ENCODE measurements at places on chromosomes 2 and 18.

GRCh38 chr18:80253871-80254492 lies 6.7 kb upstream of the PARD6G start:
- no peak for DNase-seq

GRCh38 chr18:74407888-74408287 lies 49.2 kb downstream of the DIPK1C start:
- DNase-seq, result peak; percentile 14

- DNase-seq, result no peak
Observed at GRCh38 chr2:82665691-82666090, 1793.4 kb downstream of the SUCLG1 start.

- DNase-seq, result no peak
Observed at GRCh38 chr2:162490761-162491470, 147.0 kb downstream of the GCA start.

DNA sequence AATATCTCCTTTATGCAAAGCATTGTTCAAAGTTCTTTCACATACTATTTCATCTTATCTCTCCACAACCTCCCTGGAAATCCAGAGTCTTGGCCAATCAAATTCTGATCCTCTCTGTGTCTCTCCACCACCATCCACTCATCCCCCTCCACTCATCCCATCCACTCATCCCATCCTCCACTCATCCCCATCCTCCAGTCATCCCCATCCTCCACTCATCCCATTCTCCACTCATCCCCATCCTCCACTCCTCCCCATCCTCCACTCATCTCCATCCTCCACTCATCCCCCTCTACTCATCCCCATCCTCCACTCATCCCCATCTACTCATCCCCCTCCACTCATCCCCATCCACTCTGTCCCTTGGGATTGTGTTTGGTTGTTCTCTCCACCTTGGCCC lies 101.1 kb downstream of the BCL2 start:
- DNase-seq, result no peak

GRCh38 chr18:63149302-63149587 lies 170.3 kb downstream of the BCL2 start:
- DNase-seq, result no peak

DNA sequence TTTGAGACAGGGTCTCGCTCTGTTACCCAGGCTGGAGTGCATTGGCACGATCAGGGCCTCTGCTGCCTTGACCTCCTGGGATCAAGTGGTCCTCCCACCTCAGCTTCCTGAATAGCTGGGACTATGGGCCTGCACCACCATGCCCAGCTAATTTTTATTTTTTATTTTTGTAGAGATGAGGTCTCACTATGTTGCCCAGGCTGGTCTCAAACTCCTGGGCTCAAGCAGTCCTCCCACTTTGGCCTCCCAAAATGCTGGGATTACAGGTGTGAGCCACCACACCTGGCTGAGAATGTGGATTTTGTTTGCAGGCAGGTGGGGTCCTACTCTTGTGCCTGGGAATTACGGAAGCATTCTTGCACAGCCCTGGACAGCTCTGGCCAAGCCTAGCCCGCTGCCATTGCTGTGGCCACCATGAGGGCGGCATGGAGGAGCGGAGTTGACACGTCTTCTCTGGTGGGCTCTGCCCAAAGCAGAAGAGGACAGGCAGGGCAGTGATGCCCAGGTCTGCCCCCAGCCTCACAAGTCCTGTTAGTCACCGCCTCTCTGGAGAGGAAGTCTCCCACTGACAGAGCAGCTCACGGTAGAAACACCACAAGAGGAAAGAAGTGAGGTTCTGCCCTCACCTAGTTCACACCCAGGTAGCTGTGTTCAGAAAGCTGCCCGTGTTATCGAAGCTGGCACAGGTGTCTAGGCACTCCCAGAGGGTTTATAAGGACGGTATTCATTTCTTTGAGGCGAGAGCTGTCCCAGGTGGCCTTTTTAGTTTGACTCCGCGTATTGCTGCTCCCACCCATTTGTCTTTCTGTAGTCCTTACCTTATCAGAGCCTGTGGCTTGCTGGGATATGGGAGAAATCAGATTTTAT lies 46.2 kb downstream of the ARMC9 start:
- DNase-seq, result no peak

DNA sequence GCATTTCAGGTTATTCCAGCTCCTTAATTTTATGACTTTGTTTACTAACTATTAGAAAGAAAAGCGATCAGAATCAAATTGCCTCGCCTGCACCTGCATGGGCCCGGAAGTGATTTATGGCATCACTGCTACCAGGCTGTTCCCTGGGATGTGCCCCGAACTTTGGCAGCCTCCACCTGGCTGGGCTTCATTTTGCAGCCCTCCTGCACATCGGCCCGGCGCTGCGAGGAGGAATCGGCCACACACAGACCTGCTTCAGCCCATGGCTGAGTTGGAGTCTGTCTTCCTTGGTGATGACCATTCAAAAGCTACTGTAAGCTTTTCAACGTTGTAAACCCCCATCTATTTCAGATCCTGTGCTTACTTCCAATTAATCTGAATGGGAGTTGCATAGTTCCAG lies 638.0 kb downstream of the RNF144A start:
- DNase-seq, result no peak

DNA sequence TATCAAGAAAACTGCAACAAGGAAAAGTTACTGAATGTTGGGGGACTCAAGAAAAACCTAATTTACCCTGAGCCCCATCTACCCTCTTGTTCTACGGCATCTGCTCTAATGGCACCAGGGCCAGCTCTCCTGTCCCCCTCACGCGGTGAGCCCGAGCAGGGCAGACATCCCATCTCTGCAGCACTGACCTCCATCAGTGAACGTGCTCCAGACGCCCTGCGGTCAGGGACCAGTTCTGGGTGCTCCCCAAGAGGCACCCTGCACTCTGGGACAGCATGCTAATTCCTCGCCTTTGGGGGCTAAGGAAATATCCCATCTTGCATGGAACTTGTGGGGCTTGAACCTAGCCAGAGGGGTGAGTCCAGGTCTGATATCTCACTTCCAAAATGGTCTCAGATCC lies 43.0 kb downstream of the CENPO start:
- no peak for DNase-seq

- no peak for DNase-seq
Observed at GRCh38 chr2:28291811-28292440, 100.7 kb upstream of the FOSL2 start.

DNA sequence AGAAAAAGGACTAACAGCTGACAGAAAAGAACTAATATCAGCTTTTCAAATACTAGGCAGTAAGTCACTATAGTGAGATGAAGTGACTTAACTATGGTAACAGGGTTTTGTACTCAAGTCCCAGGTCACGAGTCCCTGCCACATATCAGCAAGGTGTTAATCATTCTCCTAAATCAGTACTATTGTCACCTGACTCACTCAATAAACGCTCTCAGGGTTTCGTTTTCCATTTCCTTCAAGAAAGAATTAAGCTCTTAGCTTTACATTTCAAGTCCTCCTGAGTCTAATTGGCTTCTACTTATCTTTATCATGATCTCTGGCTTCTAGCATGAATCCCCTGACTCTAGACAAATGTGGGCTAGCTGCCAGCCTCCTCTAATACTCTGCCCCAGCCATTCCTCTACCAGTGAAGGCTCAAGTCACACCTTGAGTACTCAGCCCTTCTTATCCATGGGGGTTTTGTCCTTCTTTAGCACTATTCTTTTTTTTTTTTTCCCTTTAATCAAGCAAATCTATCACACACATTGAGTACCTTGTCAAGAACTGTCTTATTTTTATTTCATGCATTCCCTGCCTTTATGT lies 20.0 kb downstream of the BUB1 start:
- DNase-seq, result no peak

DNA sequence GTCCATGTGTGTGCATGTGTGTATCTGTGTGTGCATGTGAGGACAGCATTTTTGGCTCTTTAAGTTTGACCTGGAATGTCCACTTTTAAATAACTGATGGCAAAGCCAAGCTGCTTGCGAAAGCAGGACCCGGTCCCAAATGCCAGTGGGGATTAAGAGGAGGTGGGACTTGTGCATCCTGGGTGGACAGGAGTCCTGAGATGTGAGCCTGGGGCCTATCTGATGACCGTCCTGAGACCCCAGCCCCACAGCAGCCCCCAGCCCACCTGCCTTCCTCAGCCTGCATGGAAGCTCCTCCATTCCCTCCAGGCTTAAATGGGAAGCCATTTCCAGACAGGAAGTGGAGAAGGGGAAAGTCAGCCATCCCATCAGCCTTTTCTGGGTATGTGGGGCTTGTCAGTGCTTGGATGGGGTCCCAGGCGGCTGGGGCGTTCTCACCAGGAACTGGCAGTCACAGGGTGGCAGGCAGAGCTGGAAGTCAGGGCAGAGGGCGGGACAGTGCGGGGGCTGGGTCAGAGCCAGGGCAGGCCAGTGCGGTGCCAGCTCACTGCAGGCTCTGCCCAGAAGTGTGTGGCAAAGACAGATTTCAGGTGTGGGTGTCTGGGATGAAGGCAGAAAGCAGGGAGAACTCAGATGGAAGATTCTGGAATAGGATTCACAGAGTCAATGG lies 117.8 kb downstream of the ACKR3 start:
- no peak for DNase-seq

- no peak for DNase-seq
Observed at GRCh38 chr18:62183578-62184195, 3.2 kb downstream of the PIGN start.

GRCh38 chr18:45557287-45557686 lies 58.0 kb upstream of the SLC14A2 start:
- DNase-seq, result no peak

DNA sequence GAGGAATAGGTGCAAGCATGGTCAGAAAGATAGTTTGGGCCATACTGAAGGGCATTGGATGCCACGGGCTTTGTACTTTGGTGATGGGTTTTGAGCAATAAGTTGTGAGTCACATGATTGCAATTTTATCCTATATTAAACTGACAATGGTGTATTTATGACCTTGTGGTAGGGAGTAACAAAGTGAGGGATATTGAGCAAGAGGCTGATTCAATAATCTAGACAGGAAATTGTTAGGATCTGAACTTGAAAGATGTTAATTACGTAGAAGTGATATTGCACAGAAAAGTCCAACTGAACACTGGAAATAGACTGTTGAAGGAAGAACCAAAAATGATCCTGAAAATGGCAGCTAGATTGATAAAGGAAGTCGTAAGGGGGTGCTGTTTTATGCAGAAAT lies 46.6 kb upstream of the TCF4 start:
- no peak for DNase-seq

GRCh38 chr18:69958422-69958821 lies 10.7 kb upstream of the CD226 start:
- DNase-seq, result no peak

DNA sequence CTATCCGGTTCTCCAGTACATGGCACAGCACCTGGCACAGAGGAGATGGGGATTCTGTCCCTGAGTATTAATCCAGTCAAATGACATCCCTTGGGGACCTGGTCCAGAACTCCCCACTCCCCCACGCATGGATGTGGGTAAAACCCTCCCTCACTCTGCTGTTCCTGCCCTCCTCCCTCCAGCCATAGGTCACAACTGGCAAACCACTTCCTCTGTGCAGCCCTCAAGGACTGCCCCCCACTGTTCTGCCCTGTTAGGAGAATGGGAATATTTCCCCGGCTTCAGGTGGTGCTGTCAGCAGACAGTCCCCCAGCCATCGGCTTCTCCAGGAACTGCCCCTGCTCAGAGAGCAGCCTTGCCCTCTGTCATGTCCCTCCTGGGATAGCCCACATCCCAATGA lies 1.5 kb upstream of the TFCP2L1 start:
- DNase-seq, result no peak

DNA sequence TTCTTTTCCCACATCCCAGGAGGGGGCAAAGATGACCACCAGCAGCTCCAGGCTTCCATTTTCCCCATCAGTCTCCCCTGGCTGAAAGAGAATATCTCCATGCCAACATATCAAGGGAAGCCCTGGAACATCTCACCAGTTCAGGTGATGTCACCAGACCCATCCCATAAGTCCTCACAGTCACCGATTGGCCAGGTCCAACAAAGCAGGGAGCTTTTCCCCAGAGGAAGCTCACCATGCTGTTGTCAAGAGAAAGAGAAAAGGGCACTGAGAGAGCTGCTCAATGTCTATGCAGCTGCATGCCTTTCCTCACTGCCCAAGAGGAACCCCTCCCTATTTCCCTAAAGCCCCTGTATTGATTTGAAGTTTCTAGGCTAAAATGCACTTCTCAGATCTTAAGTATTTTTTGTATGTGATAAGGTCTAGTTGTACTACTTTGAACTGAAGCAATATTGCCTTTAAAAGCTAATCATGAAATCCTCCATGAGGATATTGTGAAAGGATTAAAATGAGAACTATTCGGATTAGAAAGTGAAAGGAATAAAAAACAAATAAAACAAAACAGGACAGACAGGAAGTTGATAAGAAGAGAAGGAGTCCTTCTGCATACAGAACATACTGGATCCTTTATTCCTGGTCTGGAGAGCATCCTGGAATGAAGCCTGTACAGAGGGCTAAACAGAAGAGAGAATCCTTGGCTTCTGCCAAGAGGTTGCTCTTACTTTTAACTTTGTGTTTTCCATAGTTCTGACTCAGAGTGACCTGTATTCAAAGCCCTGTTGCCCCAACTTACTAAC lies 45.2 kb upstream of the CTIF start:
- no peak for DNase-seq
